ENCODE measurements at places on chromosomes 2 and 18.

DNA sequence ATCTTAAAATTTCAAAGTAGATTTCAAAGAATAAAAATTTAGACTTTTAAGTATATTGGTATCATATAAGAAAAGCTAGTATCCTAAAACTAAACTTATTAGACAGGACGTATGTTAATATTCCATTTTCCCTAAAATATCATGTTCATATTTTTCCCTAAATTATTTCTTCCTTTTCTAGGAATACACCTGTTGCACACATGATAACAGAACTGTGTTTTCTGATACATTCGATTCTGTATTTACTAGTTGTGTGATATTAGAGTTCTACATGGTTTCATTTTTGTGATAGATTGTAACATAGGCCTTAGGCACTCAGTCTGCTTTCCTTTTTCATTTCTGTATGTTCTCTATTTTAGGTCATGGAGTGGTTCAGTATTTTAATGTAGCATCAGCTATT, 10.9 kb downstream of the RBM45 start:
- DNase-seq = no peak

DNA sequence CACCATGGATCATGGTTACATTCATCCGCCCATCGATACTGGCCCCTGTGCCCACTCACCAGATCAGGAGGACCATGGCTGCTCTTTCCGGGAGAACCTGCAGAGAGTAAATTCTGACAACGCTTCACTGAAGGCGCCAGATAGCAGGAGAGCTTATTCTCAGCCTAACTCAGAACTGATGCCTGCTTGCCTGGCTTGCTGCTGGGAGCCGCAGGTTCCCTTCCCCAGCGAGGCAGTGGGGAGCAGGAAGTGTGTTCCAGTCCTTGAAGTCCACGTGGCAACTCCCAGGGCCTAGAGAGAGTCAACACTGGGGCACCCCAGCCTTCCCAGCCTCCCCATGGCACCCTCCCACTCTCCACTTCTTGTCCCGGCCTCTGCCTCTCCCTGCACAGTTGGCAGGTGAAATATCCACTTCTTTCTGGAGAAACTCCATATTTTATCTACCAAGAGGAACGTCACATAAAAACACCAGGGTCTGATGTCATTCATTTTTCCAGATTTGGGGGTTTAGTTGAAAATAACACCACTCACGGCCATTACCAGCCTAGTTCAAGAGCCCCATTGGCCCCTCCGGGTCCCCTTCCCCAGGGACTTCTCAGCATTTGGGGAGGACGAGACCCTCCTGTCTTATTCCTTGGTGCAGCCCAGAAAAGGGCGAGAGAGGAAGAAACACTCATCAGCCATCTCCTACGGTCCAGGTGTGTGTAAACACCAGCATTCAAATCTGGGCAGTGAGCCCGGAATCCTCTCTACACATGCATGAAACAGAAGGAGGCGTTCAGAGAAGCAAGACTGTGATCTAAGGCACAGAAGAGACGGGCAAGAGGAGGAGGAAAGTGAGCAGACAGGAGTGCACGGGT, 3.5 kb upstream of the TUBB6 start:
- no peak for DNase-seq

GRCh38 chr2:182866095-182866460, 359 bp downstream of the FRZB start:
- no peak for DNase-seq

GRCh38 chr2:170221317-170222288, 43.7 kb downstream of the MYO3B start:
- no peak for DNase-seq

DNA sequence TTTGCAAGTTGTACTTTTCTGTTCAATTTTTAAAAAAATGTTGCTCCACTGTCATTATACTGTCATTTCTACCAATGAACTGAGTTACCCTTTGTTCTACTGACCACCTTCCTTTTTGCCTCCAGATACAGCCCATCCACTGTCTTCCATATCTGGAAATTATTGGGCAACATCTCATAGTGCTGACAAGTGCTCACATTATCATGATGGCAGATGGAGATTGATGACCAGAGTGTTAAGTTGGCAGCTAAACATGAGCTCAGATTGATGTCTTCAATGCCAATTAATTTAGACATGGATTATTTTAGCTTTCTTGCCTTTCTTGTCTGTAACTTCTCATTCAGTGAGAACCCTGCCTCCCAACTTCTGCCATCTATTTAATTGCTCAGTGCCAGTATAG, 76.6 kb downstream of the KIAA1328 start:
- no peak for DNase-seq

DNA sequence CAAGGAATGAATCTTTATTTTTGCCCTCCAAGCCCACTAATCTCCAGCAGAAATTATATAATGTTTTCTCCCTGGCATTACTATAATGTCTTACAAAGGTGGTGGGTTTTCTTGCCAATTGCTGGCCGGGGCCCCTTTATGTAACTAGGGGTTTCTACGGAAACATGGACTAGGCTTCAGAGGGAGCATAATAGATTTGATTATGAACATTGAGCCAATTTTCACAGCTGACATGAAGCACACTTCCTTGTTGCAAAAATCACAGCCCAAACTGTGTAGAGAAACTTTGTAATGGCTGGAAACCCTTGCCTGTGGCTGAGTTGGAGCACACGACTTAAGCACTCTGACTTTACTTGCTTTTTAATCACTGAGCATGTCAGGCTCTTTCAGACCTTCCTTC, 3.8 kb upstream of the CYRIA start:
- no peak for DNase-seq

- DNase-seq = no peak
These were observed 160.9 kb upstream of the EPC2 start for GRCh38 chr2:148483665-148484064.

GRCh38 chr18:35682281-35682867, 100.8 kb downstream of the GALNT1 start:
- DNase-seq = no peak

Measured in CD4-positive, alpha-beta T cell treated with Interleukin-17A for 1 hour (primary cell).